ENCODE measurements at places on chromosomes 7 and 10.

GRCh38 chr7:131673576-131673975, 117.1 kb upstream of the PODXL start:
- DNase-seq: no peak

DNA sequence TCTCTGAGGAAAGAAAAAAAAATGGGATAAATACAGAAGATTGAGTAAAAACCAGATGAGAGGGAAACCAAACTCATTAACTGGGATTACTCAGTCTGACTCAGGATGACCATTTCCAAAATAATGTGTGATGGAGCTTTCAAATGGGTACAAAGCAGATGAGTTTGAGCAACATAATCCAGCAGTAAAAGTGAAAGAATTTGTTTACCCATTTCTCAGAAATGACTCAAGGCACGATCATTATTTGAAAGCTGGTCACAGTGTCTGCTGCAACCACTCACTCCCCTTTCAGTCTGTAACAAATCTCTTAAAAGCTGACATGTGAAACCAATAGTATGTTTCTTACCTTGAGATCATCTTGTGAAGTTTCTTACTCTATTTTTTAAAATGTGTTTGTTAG, 104.7 kb upstream of the KLF14 start:
- DNase-seq: peak; percentile 92

DNA sequence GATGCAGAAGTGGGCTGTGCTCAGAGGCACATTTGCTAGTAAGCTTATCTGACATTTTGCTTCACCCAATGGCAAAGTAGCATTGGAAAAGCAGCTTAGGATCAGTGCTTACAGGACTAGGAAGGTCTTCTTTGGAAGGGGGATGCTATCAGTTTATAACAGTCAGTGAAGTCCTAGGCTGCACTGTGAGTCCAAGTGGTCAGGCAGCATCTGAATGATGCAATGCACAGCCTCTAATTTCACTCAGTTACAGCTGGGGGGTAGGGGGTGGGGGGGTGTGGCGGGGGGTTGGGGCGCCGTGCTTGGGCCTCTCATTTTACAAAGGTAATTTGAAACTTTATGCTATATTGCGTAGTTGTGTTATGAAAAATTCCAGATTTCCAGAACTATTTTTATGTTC, 652.3 kb upstream of the MGMT start:
- no peak for DNase-seq

DNA sequence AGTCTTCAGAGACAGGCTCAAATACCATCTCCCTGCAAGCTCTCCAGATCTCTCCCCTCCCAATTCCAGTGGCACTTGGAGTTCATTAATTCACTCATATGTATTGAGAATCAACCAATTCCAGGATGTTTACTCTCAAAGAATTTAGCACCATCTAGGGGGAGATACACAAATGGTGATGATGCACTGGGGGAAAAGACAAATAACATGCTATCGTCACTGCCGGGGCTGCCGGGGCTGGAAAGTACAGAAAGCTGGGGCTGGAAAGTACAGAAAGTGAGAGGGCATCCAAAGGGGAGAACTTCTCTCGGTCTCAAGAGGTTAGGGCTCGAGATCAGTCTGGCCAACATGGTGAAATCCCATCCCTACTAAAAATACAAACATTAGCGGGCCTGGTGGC, 118.7 kb downstream of the MKX start:
- DNase-seq: no peak

- peak; percentile 88 for DNase-seq
These were observed 147.6 kb downstream of the ARID5B start for GRCh38 chr10:62048919-62049623.

GRCh38 chr7:135414850-135415439, 95.0 kb downstream of the CNOT4 start:
- peak; percentile 45 for DNase-seq

- no peak for DNase-seq
These were observed 79.9 kb downstream of the FZD1 start for GRCh38 chr7:91343996-91344629.

GRCh38 chr7:44824894-44825526, 22.9 kb downstream of the H2AZ2 start:
- DNase-seq: no peak

Measured in Panc1 (cell line).